H7 (cell line): ENCODE measurements at places on chromosomes 6 and 20. TPM values are rescaled to one million over a fixed set of nuclear protein-coding genes. Genes with fewer than 3 reads are reported as not detected.

The TFAP2A gene
- not detected in 2 replicates for total RNA-seq

The PSORS1C2 gene
- total RNA-seq = 0.07 TPM in 1 of 2 replicates, not detected in the other

The SDCBP2 gene
- total RNA-seq = 1.1 and 1.9 TPM in 2 replicates

The CST1 gene
- 10.5 and 46.0 TPM in 2 replicates for total RNA-seq

The CALHM5 gene
- under 0.01 and 0.04 TPM in 2 replicates for total RNA-seq

The BMP7 gene
- 43.9 and 58.4 TPM in 2 replicates for total RNA-seq

The PNLDC1 gene
- not detected in 2 replicates for total RNA-seq

The CDH4 gene
- total RNA-seq = 3.9 and 6.1 TPM in 2 replicates

The PROCR gene
- total RNA-seq = 64.9 and 89.6 TPM in 2 replicates

The SLC17A1 gene
- total RNA-seq = not detected in 2 replicates

The BPIFA1 gene
- total RNA-seq = not detected in 2 replicates
